Naive thymus-derived CD8-positive, alpha-beta T cell (primary cell): ENCODE measurements at places on chromosomes 4 and X.

DNA sequence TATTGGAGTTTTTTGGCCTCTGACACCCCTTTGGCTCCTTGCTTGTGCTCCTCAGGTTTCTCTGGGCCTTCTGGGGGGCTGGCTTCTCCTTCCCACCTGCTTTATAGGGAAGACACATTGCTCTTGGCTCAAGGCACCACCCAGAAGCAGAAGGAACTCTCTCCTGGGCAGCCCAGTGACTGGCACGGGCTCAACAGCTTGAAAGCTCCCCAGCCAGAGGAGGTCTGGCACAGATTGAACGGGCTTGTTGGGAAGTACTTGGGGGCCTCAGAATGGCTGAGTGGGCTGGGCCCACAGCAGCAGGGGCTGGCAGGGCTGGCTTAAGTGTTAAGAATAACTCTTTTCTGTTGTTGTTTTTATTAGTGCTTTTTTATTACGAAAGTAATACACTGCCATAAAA is 11.2 kb upstream of the ZNF185 start:
- no peak for DNase-seq

- no peak for DNase-seq
These were observed 44.1 kb upstream of the SH3RF1 start for GRCh38 chr4:169314906-169315305.

DNA sequence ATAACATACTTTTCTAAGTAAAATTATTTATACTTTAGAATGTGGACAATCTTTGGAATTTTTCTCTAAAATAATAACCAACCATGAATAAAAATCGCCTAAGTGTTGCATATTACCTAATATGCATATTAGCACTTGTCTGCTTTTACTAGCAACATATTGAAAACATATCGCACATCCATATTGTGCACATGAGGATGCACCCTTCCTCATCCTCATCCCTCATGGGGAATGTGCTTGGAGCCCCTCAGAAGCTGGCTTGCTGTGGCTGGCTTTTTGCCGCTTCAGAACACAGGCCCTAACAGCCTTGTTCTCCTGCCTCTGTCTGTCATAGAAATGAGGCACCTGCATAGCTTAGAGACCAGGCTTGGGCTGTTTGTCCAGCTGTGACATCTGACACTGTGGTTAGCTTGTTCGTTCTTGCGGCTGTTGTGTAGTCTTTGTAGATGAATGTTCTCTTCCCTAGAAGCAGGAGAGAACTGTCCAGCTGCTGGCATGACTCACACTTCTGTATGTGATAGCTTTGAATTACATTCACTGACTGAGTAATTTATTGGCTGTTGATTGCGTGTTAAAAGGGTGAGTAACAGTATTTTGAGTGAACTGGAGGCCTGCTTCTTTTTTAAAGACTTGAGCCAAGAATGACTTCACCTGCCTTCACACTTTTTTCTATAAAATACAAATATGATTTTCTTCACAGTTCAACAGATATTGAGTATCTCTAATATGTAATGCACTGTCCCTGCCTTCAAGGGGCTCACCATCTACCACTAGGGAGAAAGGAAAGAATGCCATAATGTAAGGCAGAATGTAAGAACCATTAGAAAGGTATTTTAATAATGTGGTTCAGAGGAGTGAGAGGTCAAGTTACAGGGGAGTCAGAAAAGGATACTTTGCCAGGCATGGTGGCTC is 81.9 kb downstream of the HMGB2 start:
- DNase-seq, result no peak

- no peak for DNase-seq
These were observed 47.5 kb downstream of the DCTD start for GRCh38 chr4:182869697-182870096.

DNA sequence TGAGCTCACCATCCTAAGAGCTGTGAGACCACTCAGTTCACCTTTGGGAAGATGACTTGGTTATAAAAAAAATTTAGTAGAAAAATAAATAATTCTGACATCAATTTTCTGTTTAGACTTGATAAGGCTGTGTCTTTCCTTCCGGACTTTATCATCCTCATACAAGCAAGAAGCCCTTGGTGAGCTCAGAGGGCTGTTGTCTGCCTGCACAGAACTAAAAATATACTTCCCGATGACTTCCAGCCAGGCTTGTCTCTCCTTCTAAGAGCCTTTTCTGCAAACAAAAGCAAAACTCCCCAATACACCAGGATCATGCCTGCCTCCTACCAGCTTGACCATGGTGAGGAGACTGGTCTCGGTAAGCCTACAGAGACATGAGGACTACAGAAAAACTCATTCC is 58.3 kb upstream of the PHOX2B start:
- no peak for DNase-seq

GRCh38 chrX:65508851-65509250 is 25.7 kb downstream of the LAS1L start:
- no peak for DNase-seq
